ENCODE measurements at places on chromosomes 7 and 10.

- no peak for DNase-seq
Measured at GRCh38 chr7:93958651-93959050, 37.1 kb downstream of the GNG11 start.

DNA sequence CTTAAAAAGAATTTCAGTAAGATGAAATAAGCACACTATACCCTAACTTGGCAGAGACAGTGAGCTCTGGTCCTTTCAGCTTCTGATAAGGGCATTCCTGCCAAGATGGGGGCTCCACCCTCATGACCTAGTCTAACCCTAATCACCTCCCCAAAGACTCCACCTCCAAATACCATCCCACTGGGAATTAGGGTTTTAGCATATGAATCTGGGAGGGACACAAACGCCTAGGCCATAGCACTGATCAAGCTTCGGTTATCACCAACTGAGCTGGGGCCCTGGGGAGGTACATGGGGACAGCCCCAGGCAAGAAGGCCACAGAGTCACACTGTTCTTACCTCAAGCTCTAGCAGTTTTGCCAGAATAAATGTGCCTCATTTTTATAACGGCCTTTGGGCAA, 31.4 kb downstream of the PALS2 start:
- no peak for DNase-seq

- no peak for DNase-seq
Measured at GRCh38 chr7:153381275-153382040, 621.9 kb downstream of the ACTR3B start.

DNA sequence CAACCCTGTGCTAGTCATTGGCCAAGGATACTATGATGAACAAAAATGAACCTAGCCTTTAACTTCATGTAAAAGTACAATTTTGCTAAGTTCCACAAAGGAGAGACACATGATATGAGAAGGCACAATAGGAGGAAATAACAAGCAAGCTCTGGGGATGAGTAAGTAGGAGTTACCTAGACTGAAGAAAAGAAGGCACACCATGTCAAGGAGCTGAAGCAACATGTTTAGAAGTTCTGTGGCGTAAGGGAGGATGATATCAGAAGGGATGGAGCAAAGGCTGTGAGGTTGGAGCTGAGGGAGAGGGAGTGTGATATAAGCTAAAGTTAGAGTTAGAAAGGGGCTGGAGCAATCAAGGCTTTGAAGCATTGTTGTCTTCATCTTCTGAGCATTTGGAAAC, 25.6 kb downstream of the KIFBP start:
- no peak for DNase-seq

- no peak for DNase-seq
Measured at GRCh38 chr10:30827531-30828120, 198.1 kb upstream of the LYZL2 start.

DNA sequence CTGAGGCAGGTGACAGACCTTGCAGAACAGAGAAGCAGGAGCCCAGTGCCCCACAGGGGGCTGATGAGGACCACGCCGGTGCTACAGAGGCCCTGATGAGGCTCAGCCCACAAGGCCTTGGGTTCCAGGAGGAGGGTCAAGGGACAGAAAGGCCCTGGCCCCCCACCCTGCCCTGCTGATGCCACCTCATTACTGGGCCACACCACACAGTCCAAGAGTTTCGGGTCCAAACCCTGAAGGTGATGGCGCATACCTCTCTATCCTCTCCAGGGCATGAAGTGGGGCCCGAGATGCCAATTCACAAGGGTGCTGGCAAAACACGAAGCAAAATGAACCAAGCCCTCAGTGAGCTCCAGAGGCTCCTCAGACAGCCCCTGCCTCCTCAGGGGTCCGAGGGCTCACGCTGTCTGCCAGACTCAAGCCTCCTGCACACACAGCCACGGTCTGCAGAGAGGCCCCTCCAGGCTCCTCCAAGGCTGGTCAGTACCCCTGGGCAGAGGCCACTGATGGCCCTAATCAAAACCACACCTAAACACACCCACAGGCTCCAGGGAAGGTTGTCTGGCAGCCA, 32.3 kb downstream of the RASGEF1A start:
- no peak for DNase-seq

- DNase-seq = no peak
Measured at GRCh38 chr7:30726296-30727006, 25.5 kb upstream of the INMT start.

DNA sequence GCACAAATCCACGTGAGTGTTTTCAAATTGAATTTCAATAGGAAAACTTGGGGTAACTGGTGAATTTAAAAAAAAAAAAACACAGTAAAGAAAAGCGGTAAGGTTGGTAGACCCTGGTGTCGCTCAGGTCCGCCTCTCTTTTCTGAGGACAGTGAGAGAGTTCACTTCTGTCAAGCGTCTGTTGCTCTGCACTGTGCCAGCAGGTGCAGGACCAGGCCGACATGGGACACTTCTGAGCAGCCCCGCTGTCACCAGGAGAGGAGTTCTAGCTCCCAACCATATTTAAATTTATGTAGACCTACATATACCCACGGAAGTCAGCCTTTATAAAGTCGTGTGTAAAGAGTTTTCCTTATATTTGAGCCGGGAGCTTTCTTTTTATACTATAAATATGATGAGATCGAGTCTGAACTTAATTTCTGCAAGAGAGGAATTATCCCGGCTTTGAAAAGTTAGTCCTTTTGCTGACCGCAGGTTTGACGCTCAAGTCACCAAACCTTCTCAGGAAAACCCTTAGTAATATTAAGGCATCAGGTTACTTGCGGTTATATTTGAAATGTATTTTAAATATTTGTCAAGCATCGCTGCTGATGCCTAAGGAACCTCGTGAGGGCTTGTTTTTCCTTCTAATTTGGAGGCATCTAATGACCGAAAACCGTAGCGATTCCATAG, 531 bp downstream of the IKZF1 start:
- DNase-seq = no peak

GRCh38 chr10:76353237-76353851, 921.9 kb downstream of the LRMDA start:
- DNase-seq = no peak

GRCh38 chr10:102674566-102674965, 30.3 kb downstream of the TRIM8 start:
- no peak for DNase-seq

DNA sequence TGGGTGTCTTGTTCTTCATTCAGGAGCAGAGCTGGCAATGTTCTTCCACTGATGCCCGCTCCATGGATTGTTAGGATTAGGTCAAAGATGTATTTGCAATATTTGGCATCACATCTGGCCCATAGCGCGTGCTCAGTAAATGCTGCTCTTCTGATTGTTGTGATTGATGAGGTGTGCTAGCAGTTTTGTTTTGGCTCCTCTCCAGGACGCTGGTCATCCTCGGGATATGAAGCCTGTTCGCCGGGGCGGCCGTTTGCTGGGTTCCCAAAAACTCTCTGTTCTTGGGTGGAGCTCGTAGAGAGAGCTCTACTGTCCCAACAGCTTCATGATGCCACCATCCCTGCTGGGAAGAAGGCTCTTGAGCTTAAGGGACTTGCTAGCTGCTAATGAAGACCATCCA, 96.9 kb downstream of the XRCC2 start:
- DNase-seq = no peak

Data from M059J (cell line).